ENCODE measurements at places on chromosomes 13 and 19. TPM values are rescaled to one million over a fixed set of nuclear protein-coding genes. Genes with fewer than 3 reads are reported as not detected.

GRCh38 chr19:43464134-43464775 is 1.2 kb downstream of the LYPD3 start:
- H3K4me3 ChIP-seq, result peak overlapping the region; percentile 96
- no peaks in the 10 kb centered on the region for H3K27me3 ChIP-seq

DNA sequence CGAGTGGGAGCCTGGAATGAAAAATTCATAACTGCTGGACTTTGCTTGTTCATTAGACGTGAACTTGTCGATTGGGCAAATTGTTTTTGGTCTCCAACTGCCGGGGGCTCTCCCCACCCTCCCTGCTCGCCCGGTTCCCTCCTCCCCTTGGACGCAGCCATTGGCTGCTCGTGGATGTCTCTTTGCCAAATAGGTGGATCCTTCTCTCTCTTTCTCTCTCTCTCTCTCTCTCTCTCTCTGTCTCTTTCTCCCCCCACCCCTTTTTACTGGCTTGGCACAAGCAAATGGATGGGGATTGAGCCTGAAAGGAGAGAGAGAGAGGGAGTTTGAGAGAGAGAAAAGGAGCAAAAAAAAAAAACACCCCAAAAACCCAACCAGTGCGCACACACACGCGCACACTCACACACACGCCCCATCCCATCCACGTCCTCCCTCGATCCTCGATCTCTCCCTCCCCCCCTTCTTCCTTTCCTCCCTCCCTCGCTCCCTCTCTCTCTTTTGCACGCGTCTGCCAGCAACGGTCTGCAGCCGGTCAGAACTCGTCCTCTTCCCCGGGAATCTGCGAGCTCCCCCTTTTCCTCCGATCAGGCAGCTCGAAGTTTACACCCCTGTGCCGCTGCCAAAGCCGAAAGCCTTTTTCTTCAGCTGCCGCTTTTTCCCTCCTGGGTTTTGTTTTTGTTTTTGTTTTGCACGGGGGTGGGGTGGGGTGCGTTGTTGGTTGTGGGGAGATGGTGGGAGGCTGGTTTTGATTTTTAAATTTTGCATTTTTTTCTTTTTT is 27.8 kb downstream of the NFIX start:
- H3K4me3 ChIP-seq, result peak overlapping the region; percentile 30
- H3K4me1 ChIP-seq, result peaks cover 27% of the 10 kb centered on the region
- DNase-seq, result no peak
- peaks cover 16% of the 10 kb centered on the region for H3K27me3 ChIP-seq
- H3K36me3 ChIP-seq, result no peaks in the 10 kb centered on the region

DNA sequence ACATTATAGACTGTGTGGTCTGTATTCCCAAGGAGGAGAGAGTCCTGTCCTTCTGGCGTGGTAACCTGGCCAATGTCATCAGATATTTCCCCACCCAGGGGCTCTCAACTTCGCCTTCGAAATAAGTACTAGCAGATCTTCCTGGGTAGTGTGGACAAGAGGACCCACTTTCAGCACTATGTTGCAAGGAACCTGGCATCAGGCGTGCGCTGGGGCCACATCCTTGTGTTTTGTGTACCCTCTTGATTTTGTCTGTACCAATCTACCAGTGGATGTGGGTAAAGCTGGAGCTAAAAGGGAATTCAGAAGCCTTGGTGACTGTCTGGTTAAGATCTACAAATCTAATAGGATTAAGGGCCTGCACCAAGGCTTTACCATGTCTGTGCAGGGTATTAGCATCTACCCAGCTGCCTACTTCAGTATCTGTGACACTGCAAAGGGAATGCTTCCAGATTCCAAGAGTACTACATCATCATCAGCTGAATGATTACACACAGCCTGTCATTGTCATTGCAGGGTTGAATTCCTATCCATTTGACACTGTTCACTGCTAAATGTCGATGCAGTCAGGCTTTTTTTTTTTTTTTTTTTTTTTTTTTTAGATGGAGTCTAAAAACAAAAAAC is 148.0 kb downstream of the PRR20E start:
- H3K27ac ChIP-seq, result no peak overlapping the region
- H3K27me3 ChIP-seq, result no peaks in the 10 kb centered on the region
- no peak for DNase-seq
- no peak overlapping the region for H3K4me3 ChIP-seq

DNA sequence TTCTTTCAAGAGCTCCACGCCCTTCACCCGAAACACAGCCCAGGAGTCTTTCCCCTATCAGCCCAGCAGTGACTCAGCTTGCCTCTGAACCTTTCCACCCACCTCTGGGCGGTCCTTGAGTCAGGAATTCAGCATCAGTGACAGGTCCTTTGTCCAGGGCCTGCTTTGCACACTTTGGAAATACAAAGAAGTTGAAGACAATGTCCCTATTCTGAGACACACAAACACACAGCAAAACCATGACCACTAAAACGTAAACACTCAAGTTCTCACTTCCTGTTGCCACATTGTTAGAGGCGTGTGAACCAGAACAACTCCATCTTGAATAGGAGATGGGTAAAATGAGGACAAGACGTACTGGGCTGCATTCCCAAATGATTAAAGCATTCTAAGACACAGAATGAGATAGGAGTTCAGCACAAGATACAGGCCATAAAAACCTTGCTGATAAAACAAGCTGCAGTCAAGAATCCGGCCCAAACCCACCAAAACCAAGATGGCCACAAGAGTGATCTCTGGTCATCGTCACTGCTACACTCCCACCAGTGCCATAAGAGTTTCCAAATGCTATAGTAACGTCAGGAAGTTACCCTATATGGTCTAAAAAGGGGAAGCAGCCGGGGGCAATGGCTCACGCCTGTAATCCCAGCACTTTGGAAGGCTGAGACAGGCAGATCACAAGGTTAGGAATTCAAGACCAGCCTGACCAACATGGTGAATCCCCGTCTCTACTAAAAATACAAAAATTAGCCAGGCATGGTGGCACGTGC is 49.2 kb upstream of the ATP12A start:
- H3K4me1 ChIP-seq, result peaks cover 11% of the 10 kb centered on the region
- no peak overlapping the region for H3K4me3 ChIP-seq
- H3K27ac ChIP-seq, result no peak overlapping the region
- no peaks in the 10 kb centered on the region for H3K27me3 ChIP-seq
- H3K36me3 ChIP-seq, result no peaks in the 10 kb centered on the region

- H3K36me3 ChIP-seq, result peaks cover 4% of the 10 kb centered on the region
- H3K27ac ChIP-seq, result no peak overlapping the region
- H3K4me1 ChIP-seq, result no peaks in the 10 kb centered on the region
- DNase-seq, result no peak
These were observed 60.0 kb downstream of the ZAR1L start for GRCh38 chr13:32254916-32255723.

DNA sequence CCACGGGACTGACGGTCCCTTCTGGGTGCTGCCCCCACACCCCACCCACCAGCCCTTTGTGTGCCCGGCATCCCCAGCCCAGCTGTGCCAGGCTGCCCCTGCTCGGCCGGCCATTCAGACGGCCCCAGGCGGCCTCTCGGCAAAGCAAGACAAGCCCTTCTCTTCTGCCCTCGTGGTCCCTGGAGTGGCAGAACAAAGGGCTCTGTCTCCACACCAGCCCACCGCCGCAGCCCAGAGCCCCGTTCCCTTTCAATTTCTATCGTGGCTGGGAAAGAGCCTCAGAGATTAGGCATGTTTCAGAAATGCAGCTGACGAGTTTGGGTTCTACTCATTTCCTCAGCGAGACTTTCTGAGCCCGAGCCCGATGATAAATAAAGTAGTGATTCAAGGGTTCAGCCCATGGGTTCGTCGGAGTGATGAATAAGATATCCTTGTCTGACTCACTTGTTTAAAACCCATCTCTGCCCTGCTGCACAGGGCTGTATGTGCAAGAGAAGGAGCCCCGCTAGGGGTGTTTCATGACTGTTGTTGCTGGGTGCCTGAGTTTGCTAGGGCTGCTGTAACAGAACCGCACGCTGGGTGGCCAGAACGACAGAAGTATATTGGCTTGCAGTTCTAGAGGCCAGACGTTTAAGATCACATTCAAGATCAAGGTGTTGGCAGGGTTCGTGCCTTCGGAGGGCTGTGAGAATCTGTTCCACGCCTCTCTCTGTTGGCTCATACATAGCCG is 4.3 kb downstream of the MYO9B start:
- H3K36me3 ChIP-seq, result peaks cover 9% of the 10 kb centered on the region
- H3K4me3 ChIP-seq, result no peak overlapping the region
- DNase-seq, result peak; percentile 65
- H3K27ac ChIP-seq, result peak overlapping the region; percentile 55
- no peaks in the 10 kb centered on the region for H3K27me3 ChIP-seq

Gene FBXW9
- total RNA-seq, result 6.2 TPM

Gene ALOX5AP
- 42.7 TPM for total RNA-seq

Gene BRME1
- 1.4 TPM for total RNA-seq

Gene ZNF442
- 1.7 TPM for total RNA-seq

Gene ATP8A2
- total RNA-seq, result 0.73 TPM

Gene IGLON5
- not detected for total RNA-seq

Gene PSG4
- total RNA-seq, result not detected

Gene MAST1
- total RNA-seq, result 0.70 TPM

Gene ZNF430
- total RNA-seq, result 47.3 TPM

Gene NLRP12
- not detected for total RNA-seq
